ENCODE measurements at places on chromosomes 12 and 14.

- no peak for DNase-seq
These were observed 898.4 kb downstream of the SLC16A7 start for GRCh38 chr12:60494244-60494643.

GRCh38 chr12:18261273-18261672 is at the start of gene PIK3C2G:
PIK3C2G (plus strand) TSS chr12:18261518; CDS start chr12:18282082, 20,564 bp downstream.
- DNase-seq, result no peak

GRCh38 chr12:26971963-26972362 is 33.7 kb downstream of the FGFR1OP2 start:
- DNase-seq, result no peak

- DNase-seq, result peak; percentile 64
These were observed 1.0 kb downstream of the TMEM30B start for GRCh38 chr14:61280092-61280525.

DNA sequence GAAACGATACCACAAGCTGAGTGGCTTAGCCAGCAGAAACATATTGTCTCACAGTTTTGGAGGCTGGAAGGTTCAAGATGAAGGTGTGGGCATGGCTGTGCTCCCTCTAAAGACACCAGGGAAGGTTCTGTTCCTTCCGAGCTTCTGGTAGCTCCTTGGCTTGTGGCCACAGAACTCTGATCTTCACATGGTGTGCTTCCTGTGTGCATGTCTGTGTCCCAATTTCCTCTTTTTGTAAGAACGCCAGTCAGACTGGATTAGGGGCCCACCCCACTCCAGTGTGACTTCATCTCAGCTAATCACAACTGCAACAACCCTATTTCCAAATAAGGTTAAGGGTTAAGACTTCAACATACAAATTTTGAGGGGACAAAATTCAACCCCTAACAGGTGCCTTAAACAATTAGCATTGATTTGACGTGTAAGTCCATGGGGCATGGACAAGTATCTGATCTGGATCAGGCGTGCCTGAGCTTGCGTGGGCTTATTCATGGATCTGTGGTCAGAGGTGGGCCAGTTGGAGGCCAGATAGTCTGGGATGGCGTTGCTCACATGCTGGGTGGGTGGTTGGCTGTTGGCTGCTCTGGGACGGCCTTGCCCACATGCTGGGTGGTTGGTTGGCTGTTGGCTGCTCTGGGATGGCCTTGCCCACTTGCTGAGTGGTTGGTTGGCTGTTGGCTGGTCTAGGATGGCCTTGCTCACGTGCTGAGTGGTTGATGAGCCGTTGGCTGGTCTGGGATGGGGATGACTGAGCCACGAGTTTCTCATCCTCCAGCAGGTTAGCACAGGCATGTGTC is 88.5 kb downstream of the LGMN start:
- peak; percentile 63 for DNase-seq
